Melanocyte of skin (primary cell): ENCODE measurements at places on chromosomes 3 and 15. TPM values are rescaled to one million over a fixed set of nuclear protein-coding genes. Genes with fewer than 3 reads are reported as not detected.

The SLC22A13 gene
- under 0.01 and 1.1 TPM in 2 replicates for total RNA-seq

The FNDC3B gene
- total RNA-seq = 47.1 and 62.2 TPM in 2 replicates

The POLQ gene
- 13.6 and 15.0 TPM in 2 replicates for total RNA-seq

The PPP1R14D gene
- not detected in 2 replicates for total RNA-seq

The C3orf20 gene
- under 0.01 TPM in 1 of 2 replicates, not detected in the other for total RNA-seq

The SLC2A2 gene
- not detected in 2 replicates for total RNA-seq

The TRH gene
- not detected in 2 replicates for total RNA-seq

The GASK1A gene
- total RNA-seq = 0.15 and 0.33 TPM in 2 replicates

The ISLR2 gene
- under 0.01 TPM in 1 of 2 replicates, not detected in the other for total RNA-seq

The P3H2 gene
- total RNA-seq = under 0.01 and 0.31 TPM in 2 replicates

The AGBL1 gene
- 0.69 and 0.73 TPM in 2 replicates for total RNA-seq

The SOX2 gene
- total RNA-seq = 0.33 and 5.2 TPM in 2 replicates

The ZMYND10 gene
- total RNA-seq = 0.69 and 1.8 TPM in 2 replicates

The ZNF860 gene
- 1.0 and 2.2 TPM in 2 replicates for total RNA-seq

The SLC28A1 gene
- total RNA-seq = not detected in 2 replicates

The EXD1 gene
- total RNA-seq = not detected in 2 replicates

The RLBP1 gene
- 0.73 TPM in 1 of 2 replicates, not detected in the other for total RNA-seq

The CCDC54 gene
- total RNA-seq = not detected in 2 replicates

The MCF2L2 gene
- 0.62 and 0.67 TPM in 2 replicates for total RNA-seq

The PLA1A gene
- total RNA-seq = 10.7 and 52.3 TPM in 2 replicates

The CD86 gene
- total RNA-seq = not detected in 2 replicates

The SPATA16 gene
- total RNA-seq = not detected in 2 replicates

The GPR62 gene
- total RNA-seq = not detected in 2 replicates

The NOX5 gene
- total RNA-seq = under 0.01 TPM in 2 replicates

The DUOXA1 gene
- not detected in 2 replicates for total RNA-seq

The DAZL gene
- not detected in 2 replicates for total RNA-seq

The ADGRG7 gene
- not detected in 2 replicates for total RNA-seq

The CHRFAM7A gene
- total RNA-seq = 0.69 and 0.73 TPM in 2 replicates
